ENCODE measurements at places on chromosomes 11 and 22. TPM values are rescaled to one million over a fixed set of nuclear protein-coding genes. Genes with fewer than 3 reads are reported as not detected.

- peaks cover 1% of the 10 kb centered on the region for H3K4me1 ChIP-seq
- no peaks in the 10 kb centered on the region for H3K36me3 ChIP-seq
- peak; percentile 31 for DNase-seq
- no peak overlapping the region for H3K27ac ChIP-seq
These were observed 57.8 kb downstream of the ENDOD1 start for GRCh38 chr11:95147364-95147905.

DNA sequence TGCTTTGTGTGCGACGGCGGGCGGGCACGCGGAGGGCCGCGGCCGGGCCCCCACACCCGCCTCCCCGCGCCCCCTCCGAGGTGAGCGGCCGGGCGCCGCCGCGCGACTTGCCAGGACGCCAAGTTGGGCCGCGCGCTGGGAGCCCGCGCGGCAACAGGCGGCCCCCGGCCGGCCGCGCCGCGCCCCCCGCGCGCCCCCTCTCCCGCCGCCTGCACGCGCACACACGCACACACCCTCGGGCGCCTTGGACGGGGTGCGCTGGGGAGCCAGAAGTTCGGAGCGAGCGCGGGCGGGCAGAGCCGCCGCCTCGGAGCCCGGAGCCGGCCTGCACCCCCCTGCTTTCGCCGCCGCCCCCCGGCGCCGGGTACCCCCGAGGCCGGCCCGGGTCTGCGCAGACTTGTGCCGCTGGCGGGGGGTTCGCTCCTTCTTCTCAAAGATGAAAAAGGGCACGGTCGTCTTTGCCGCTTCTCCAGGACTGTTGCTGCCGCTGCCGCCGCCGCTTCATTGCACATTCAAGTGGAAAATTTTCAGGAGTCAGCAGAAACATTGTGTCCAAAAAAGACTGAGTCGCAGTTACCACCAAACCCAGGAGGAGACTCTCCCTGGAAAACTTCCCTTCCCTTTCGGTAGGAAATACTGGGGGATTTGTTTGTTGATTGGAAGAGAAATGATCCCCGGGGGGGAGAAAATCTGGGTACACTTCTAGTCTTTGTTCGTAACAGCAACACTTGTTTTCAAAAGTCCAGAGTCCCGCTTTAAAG, 895 bp downstream of the TEAD1 start:
- peak; percentile 61 for DNase-seq
- H3K27me3 ChIP-seq, result no peaks in the 10 kb centered on the region
- no peaks in the 10 kb centered on the region for H3K36me3 ChIP-seq
- H3K4me1 ChIP-seq, result peaks cover 3% of the 10 kb centered on the region
- H3K27ac ChIP-seq, result peak overlapping the region; percentile 94

The KCNK4 gene
- total RNA-seq, result not detected

DNA sequence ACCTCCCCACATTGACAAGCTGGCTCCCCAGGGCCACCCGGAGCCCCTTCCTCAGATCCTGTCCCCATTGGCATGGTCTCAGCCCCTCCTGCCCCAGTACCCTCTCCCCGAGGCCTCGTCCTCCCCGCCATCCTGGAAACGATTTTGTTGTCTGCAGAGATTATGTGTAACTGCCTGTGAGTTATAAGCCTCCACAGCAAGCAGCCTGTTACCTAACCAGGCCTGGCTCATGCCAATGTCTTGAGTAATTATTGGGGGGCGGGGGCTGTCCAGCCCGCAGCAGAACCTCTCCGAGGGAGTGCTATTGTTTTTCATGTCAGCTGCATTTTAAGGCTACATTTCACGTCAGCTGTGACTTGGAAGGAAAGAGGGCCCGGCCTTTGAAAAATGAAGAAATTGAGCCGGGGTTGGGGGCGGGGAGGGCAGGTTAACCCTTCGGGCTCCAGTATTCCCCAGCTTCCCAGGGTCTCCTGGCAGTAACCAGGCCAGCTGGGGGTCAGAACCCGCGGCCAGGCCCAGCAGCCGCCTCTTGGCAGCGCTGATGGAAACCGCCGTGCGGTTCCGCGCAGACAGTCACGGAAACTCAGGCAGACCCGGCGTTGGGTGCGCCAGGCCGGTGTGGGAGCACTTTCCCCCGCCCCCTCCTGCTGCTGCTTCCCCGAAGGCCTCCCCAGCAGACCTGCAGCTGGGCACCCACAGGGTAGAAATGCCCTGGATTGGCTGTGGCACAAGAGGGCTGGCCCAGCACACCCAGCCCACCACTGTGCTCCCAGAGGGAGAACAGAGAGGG, 59.5 kb downstream of the CDKN1C start:
- peak overlapping the region; percentile 16 for H3K4me3 ChIP-seq
- DNase-seq, result peak; percentile 92
- H3K36me3 ChIP-seq, result no peaks in the 10 kb centered on the region
- H3K27ac ChIP-seq, result peak overlapping the region; percentile 61
- H3K4me1 ChIP-seq, result peaks cover 18% of the 10 kb centered on the region
- no peaks in the 10 kb centered on the region for H3K27me3 ChIP-seq

DNA sequence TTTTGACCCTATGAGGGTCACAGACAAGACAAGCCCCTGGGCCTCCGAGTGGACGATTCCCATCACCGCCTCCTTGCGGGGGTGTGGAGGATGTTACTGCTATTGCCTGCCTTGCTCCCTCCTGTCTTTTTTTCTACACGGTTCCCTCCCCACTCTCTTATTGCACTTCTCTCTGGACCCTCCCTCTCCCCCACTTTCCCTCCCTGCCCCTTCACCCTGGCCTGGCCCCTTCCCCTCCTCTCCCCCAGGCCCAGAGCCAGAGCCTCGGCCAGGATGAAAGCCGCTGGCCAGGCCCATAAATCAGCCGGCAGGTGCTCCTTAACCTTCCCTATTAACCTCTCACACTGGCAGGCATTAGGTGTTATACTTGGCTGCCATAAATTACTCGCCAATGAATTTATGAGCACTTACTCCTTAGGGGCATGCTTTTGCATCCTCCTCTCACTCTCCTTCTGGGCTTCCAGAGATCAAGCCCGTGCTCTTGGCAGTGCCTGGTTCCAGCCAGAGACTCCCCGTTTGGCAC, 18.3 kb upstream of the ALX4 start:
- no peak overlapping the region for H3K27ac ChIP-seq
- no peaks in the 10 kb centered on the region for H3K27me3 ChIP-seq
- H3K4me3 ChIP-seq, result no peak overlapping the region

- no peaks in the 10 kb centered on the region for H3K36me3 ChIP-seq
- DNase-seq, result no peak
- peaks cover 6% of the 10 kb centered on the region for H3K4me1 ChIP-seq
- H3K27me3 ChIP-seq, result no peaks in the 10 kb centered on the region
- no peak overlapping the region for H3K4me3 ChIP-seq
These were observed 1.6 kb downstream of the IFITM10 start for GRCh38 chr11:1748636-1749394.

The IRAG1 gene
- 48.5 TPM for total RNA-seq

DNA sequence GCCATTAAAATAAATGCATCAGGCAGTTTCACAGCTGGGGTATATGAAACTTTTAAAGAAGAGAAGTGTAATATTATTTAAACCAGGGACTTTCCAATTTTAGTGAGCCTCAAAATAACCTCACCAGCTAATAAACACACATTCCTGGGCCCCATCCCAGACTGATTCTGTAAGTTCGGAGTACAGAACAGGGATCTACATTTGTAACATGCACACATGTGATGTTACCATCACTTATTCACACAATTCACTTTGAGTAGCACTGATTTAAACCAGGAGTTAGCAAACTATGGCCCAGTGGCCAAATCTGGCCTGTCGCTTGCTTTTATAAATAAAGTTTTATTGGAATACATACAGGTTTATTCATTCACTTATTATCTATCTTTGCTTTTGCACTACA, 62.0 kb downstream of the STK33 start:
- H3K27me3 ChIP-seq, result no peaks in the 10 kb centered on the region
- H3K4me1 ChIP-seq, result no peaks in the 10 kb centered on the region
- H3K27ac ChIP-seq, result no peak overlapping the region

The MTNR1B gene
- total RNA-seq, result not detected

- H3K36me3 ChIP-seq, result no peaks in the 10 kb centered on the region
- no peak for DNase-seq
These were observed 400.1 kb downstream of the TMEM135 start for GRCh38 chr11:87437844-87438223.

DNA sequence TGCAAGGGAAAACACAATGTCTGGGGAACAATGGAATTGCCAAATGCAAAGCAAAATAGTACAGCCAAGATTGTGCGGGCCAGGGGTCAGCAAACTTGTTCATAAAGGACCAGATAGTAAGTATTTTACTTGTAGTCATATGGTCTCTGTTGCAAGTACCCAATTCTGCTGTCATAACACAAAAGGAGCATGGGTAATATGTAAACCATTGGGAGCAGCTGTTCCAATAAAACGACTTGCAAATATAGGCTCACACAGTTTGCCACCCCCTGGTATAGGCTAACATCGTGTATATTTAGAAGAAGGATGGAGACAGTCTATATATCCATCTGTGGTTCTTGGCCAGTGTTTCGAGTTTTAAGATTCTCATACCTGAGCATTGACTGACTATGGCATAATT, 15.6 kb downstream of the SDHAF2 start:
- no peak overlapping the region for H3K27ac ChIP-seq
- H3K4me3 ChIP-seq, result no peak overlapping the region
- DNase-seq, result no peak
- no peaks in the 10 kb centered on the region for H3K36me3 ChIP-seq
- peaks cover 2% of the 10 kb centered on the region for H3K4me1 ChIP-seq
- H3K27me3 ChIP-seq, result no peaks in the 10 kb centered on the region

DNA sequence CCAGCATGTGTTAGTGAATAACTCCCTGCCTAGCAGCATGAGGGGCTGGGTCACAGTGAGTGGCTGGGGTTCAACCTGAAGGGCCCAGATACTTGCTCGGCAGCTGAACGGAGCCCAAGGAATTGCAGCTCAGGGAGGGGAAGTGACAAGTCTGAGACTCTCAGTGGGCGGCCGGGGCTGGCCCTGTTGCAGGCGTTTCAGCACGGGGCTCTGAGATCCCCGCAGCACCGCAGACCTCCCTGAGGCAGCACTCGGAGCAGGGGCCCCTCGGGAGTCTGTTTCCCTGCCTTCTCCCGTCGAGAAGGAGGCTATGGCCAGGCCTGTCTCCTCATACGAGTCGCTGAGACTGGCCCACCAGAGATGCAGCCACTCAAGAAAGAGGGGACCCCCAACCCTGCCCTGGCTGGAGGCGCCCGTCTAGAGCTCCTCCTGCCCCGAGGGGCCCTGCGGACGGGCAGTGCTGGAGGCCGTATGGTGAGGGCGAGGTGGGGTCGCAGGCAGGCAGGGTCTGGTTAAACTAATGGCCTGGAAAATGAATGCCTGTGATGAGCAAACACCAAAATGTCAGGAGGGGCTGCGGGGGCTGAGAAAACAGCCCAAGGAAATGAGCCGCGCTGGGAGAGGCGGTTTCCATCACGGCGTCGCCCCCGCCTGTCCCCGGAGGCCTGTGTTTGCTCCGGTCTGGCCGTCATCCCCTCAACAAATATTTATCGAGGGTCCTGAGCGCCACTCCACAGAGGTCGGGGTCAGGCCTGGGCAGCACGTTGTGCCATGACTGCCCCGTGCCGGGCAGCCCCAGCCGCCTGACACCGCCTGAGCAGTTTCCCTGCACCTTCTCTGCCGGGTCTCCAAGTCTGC, 9.3 kb downstream of the TSSC4 start:
- no peaks in the 10 kb centered on the region for H3K36me3 ChIP-seq
- no peak overlapping the region for H3K4me3 ChIP-seq
- no peak for DNase-seq
- no peaks in the 10 kb centered on the region for H3K27me3 ChIP-seq
- no peaks in the 10 kb centered on the region for H3K4me1 ChIP-seq

GRCh38 chr11:13249992-13250391, 27.6 kb upstream of the BMAL1 start:
- H3K4me1 ChIP-seq, result no peaks in the 10 kb centered on the region
- H3K4me3 ChIP-seq, result no peak overlapping the region
- DNase-seq, result no peak
- H3K27ac ChIP-seq, result no peak overlapping the region
- H3K36me3 ChIP-seq, result no peaks in the 10 kb centered on the region

- no peaks in the 10 kb centered on the region for H3K36me3 ChIP-seq
- H3K4me1 ChIP-seq, result no peaks in the 10 kb centered on the region
- H3K27me3 ChIP-seq, result no peaks in the 10 kb centered on the region
These were observed 309.5 kb downstream of the C11orf87 start for GRCh38 chr11:109731451-109731850.

- DNase-seq, result no peak
- H3K4me3 ChIP-seq, result no peak overlapping the region
- no peak overlapping the region for H3K27ac ChIP-seq
- no peaks in the 10 kb centered on the region for H3K27me3 ChIP-seq
- no peaks in the 10 kb centered on the region for H3K36me3 ChIP-seq
These were observed 55.3 kb upstream of the ALKBH3 start for GRCh38 chr11:43825217-43825816.

The EHF gene
- 3.8 TPM for total RNA-seq

DNA sequence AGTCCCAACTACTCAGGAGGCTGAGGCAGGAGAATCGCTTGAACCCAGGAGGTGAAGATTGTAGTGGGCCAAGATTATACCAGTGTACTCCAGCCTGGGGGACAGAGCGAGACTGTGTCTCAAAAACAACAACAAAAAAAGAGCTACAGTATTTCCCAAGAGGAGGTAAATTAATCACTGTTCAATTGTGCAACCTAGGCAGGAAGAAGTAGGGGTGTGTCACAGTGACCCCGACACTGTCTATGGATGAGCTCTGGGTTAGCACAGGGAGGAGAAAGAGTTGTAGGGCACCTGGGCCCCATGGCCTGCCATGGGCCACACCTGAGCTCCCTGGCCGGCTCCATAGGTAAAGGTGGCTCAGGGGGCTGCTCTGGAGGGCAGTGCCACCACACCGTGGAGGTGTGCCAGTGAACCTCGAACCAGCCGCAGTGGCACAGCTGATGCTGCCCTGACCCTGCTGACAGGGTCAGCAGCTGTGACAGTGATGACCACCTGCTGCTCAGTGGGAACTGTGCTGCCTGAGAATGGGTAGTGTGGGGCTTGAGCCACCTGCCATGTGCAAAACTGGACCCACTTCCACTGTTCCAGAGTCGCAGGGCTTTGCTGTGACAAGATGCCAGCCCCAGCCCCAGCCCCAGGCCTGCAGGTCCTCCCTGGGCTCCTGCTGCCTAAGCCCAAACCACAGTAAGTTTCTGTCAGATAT, 84.0 kb upstream of the PITPNB start:
- no peak overlapping the region for H3K4me3 ChIP-seq
- DNase-seq, result no peak
- H3K4me1 ChIP-seq, result no peaks in the 10 kb centered on the region
- no peaks in the 10 kb centered on the region for H3K36me3 ChIP-seq
- H3K27ac ChIP-seq, result no peak overlapping the region
